Mesothelial cell of epicardium (in vitro differentiated cells): ENCODE measurements at places on chromosomes 6 and 20.

GRCh38 chr20:62308102-62308822 lies 5.5 kb downstream of the ADRM1 start:
- no peak for DNase-seq

DNA sequence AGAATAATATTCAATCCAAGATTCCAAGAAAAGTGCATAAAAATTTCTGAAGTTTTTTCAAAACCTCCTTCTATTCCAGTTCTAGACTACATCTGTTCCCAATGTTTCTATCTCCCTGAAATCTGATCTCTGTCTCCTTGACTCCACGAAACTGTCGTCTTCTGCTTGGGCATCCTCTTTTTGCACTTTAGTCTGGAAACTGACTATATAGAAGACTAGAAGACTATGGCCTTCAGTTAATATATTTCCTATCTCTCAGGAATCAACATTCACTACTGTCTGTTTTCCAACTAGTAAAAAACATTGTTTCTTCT lies 745.4 kb upstream of the ADGRB3 start:
- no peak for DNase-seq

DNA sequence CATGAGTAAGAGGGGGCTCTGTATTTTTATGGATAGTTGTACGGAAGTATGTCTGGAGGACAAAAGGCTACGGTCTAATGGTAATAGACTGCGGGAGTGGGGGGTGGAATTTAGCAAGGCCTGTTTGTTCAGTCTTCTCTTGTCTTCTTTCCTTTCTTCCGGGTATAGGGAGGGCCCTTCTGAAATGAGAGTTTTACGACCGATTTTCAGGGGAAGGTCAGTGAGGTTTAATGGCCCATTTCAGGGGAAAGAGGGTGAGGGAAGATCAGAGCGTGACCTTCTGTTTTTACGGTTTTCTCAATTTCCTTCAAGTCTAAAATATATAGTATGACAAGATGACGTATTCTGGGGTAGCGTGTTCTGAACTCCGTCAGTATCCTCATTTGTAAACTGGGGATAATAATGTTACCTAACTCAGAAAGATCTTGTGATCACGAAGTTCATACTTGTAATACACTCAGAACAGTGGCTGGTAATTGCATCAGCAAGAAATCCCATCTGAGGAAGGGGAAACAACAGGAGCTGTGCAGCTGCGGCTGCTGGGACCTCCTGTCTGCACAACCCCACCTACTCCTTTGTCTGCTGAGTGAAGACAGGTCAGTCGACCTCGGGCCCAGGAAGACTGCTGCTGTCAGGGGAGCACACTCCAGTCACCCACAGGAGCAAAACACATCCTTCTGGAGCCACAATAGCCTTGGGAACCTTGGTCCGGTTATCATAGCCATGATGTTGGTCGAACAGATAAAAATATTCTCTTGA lies 90.4 kb downstream of the MAP3K7 start:
- DNase-seq, result no peak

DNA sequence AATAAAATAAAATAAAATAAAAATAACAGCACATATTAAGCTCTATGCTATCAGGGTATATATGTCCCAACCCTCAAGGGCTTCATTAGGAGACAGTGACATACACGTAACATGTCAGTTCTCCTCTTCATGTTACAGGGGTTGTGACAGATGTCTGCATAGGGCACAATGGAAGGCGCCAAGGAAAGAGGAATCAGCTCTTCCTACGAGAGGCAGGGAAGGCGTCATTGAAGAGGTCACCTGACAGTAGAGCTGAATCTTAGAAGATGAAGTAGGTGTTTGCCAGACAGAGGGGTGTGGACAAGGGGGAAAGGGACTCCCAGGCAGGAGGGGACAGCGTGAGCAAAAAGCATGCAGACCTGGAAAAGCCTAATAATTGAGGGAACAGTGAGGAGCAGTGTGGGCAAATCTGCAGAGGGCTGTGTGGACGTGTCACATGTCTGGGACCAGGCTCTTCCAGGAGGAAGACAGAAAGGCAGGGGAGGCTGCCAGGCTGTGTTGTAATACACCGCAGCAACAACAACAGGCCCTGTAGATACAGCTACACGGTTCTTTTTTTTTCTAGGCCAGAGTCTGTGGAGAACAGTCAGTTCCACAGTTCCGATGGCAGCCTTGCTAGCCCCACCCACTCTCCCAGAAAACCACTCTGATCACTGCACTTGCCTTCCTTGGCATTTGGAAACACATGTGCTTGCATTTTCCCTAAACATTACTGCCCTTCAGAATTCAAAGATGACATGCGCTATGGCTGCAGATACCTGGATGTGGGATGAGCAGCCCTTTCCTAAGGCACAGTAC lies 2.5 kb upstream of the FKBP5 start:
- no peak for DNase-seq

- no peak for DNase-seq
These were observed 60.3 kb downstream of the RNF217 start for GRCh38 chr6:125022391-125022989.

DNA sequence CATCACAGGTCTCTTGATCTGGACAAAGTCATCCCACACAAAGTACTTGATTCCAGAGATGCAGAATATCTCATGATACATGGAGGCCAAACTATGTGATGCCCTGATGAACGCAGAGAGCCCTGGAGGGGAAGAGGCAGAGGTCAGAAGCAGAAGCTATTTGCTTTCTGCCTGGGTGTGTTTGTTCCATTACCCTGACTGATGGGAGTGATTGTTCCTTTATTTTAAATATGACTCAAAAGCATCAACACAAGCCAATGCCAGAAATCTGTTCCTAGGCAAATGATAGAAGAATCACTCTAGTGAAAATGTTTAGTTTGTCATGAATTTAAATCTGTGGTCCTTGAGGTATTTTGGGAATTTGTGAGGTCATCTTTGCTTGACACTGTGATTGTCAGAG lies 54.7 kb upstream of the GGTLC1 start:
- DNase-seq, result no peak

DNA sequence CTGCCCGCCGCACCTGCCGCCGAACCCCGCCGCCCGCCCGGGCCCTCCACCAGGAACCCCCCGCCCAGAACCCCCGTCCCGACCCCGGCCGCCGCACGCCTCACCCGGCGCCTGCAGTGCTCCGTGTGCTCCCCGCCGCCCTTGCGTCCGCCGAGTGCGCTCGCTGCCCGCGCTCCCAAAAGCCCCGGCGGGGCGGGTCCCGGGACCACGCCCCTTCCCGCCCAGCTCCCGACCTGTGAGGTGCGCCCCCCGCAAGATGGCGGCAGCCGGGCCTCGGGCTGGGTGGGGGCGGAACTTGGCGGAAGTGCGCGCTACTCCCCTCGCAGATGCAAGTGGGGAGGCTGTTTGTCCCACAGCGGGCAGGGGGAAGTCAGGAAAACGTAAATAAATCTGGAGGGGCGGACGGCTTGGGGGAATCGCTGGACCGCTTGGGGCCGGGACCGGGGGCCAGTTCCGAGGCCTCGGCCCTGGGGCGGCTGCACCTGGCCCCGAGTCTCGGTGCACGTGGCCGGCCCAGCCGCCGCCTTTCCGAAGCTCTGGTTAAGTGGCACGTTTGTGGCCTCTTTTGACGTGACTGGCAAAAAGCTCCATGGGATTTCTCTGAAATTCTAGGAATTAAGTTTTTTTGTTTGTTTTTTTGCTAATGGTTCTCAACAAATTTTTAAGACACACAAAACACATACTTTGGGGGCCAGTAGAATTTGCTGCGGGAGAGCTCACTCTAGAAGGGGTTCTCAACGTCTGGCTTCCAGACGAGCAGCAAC lies at the start of gene EZR:
TSS of gene EZR (minus strand) at position 156 of the 764 bp plus-strand sequence. CDS start 1,275 bp downstream, outside the sequence.
- DNase-seq, result peak; percentile 77
